CD4-positive, alpha-beta T cell treated with Interleukin-17A for 1 hour (primary cell): ENCODE measurements at places on chromosomes 12 and 14.

DNA sequence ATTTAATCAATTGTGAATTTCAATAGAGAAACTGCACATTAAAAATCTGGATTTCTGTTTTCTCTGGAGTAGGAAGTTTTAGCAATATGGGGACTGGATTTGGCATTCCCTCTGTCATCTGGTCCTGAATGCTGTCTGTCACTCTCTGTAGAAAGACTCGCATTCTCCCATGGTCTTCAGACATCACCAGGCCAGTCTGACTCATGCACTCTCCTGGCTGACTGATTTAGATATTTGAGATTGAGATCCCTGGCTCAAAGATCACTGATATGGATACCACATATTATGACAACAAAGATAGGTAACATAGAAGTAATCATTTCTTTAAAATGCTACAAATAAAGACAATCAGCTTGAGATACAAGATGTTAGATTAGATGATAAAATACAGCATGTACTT is 524.5 kb downstream of the GALC start:
- DNase-seq = no peak

DNA sequence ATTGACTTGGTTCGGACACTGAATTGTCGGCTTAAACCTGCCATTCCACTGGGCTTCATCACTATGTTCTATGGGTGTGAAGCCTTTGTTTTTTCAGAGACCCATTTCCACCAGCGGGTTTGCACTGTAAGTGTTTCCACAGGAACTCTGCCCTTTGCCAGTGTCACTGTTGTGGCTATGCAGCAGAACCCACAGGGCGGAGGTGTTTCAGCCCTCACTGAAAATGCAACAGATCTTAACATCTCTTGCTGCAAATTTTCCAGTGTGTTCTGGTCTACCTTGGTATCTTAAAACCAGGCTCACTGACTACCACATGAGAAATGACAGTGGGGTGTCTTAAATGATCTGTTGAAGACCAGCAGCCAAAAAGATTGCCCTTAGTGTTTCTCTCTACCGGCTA is 21.1 kb downstream of the PRKCH start:
- peak; percentile 90 for DNase-seq

DNA sequence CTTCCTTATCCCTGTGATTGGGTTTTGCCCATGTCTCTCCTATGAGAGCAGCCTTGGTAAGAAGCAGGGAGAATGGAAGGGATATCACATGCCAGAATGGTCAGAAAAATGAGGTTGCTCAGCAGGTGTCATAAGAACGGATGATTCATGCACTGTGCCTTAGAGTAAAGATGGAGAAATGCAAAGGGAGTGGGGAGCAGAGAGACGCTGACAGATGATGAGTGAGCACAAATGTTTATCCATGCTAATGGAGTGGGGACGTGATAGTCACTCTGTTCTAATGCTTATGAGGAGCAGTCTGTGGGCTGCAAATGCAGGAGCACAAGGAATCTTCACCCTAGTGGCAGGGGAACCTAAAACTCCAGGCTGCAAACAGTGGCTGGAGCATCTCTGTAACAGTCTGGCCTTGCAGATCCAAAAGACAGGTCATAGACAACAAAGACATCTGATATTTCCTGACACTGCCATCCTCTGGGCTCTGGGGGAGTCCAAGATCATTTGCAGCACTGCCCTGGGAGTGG is 243.2 kb downstream of the CACNA1C start:
- no peak for DNase-seq

DNA sequence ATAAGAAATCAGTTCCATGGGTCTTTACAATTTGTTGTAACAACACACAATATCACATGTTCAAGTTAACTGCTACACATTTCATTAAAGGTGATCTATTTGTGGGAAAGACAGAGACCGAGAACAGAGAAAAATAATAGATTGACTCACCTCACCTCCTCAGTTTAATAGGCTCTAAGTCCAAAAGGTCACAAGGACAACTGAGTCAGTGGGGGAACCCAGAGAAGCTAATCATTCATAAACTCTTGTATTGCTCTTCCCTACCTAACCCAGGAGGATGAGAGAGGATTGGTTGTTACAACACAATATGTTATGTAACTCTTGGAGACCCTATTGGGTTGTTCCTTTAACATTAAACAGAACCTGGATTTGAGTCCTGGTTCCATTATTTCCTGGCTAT is 72.2 kb upstream of the CRY1 start:
- no peak for DNase-seq

DNA sequence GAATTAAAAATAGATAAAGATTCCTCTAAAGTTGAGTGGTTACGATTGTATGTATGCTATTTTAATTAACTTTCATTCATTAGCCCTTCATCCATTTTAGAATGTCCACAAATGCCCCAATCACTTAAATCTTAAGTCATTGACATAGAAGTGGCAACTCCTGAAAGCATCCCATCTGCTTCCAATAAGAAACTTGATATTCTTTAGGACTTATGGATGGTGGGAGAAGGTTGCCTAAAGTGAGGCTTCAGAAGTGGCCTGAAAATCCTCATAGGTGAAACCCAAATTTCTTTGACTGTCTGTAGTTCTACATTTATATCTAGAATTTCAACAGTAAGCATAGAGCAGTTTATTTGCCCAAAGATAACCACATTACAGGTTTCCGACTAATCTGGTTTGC is 161.7 kb upstream of the HMGA2 start:
- DNase-seq = no peak

DNA sequence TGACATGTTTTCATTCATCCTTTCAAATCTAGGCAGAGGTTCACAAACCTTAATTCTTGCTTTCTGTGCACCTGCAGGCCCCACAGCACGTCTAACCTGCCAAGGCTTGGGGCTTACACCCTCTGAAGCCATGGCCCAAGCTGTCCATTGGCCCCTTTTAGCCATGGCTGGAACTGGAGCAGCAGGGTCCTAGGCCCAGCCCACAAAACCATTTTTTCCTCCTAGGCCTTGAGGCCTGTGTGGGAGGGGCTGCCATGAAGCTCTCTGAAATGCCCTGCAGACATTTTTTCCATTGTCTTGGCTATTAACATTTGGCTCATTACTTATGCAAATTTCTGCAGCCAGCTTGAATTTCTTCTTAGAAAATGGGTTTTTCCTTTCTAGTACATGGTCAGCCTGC is 547.5 kb downstream of the KCNH5 start:
- no peak for DNase-seq

GRCh38 chr12:110037315-110037714 is 11.0 kb downstream of the C12orf76 start:
- DNase-seq = no peak

GRCh38 chr12:1611803-1612572 is 17.0 kb upstream of the WNT5B start:
- DNase-seq = no peak

DNA sequence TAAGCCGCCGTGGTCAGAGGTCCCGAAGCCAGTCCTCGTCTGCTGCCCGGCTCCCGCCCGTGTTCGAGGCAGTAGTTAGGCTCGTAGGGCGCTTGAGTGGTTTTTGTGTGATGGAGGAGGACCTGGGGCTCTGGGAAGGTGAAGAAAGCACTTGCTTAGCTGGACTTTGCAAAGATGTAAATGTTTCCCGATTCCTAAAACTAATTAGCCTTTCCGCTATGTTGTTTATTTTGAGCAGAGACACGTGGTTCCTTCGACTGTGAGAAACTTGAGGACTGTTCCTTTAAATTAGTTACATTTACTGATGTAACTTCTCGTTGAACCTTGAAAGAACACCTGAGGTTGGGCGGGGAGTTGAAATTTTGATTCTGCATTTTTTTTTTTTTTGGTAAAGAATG is 33.9 kb downstream of the MIA2 start:
- DNase-seq = peak; percentile 54

GRCh38 chr12:3871356-3871755 is 1.8 kb downstream of the PARP11 start:
- DNase-seq = peak; percentile 44

DNA sequence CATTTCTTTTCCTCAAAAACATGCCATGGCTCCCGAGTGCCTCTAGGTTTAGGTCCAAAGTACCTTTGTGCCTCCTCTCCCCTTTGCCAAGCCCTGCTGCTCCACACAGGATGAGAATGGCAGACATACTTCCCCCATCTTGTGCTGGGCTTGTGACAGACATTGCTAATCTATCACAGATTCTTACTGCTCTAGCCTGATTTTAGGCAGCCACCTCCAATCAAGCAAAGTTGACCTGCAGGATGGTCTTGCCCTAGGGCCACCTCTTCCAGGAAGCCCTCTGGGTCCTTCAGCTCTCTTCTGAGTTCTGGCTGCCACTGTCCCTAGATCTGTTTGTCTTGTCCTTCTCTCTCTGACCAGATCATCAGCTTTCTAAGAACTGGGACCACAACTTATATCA is 20.5 kb downstream of the FOXN4 start:
- DNase-seq = no peak

GRCh38 chr12:22692964-22693555 is 68.1 kb downstream of the ETNK1 start:
- DNase-seq = no peak

GRCh38 chr12:66803930-66804329 is 125.1 kb upstream of the GRIP1 start:
- DNase-seq = no peak

DNA sequence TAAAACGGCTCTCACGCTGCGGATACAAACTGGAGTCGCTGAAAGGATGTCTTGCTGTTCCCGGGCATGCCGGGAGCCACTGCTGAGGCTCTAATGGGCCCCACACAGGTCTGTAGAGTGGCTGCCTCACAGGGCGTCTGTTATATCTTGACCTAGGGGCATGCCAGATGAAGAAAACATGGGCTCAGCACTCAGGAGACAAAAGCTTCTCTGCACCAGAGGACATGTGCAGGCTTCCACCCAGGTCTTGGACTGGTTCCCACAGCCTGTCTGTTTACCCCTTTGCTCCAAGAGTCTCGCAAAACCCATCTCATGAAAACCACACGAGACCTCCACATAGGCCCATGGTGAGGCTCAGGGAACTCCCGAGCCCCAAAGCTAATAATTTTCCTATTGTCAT is 134.2 kb downstream of the RPS29 start:
- DNase-seq = no peak

GRCh38 chr14:77208291-77208978 is 26.8 kb downstream of the TMEM63C start:
- DNase-seq = peak; percentile 25

DNA sequence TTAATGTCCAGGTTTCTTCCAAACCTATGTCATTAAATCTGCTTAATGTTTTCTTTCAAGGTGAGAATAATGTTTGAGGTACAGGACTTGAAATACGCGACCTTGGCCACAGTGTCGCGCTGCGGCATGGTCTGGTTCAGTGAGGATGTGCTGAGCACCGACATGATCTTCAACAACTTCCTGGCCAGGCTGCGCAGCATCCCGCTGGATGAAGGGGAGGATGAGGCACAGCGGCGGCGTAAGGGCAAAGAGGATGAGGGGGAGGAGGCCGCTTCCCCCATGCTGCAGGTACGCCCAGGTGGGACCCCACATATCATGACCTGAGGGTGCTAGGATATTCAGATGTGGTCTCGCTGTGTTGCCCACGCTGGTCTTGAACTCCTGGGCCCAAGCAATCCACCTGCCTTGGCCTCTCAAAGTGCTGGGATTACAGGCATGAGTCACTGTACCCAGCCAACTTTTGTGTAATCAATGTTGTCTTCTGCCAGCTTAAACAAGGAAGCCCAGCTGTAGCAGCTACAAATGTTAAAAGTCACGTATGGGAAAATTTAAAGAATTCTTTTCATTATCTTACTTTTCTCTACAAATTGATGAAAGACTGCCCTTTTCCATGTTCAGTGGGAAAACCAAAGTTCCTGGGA is 50.8 kb downstream of the DYNC1H1 start:
- DNase-seq = no peak

GRCh38 chr14:77203611-77204458 is 22.2 kb downstream of the TMEM63C start:
- no peak for DNase-seq

GRCh38 chr12:32868885-32869284 is 27.7 kb downstream of the PKP2 start:
- DNase-seq = no peak

- no peak for DNase-seq
These were observed 69.4 kb upstream of the ACTN1 start for GRCh38 chr14:69048456-69048855.

DNA sequence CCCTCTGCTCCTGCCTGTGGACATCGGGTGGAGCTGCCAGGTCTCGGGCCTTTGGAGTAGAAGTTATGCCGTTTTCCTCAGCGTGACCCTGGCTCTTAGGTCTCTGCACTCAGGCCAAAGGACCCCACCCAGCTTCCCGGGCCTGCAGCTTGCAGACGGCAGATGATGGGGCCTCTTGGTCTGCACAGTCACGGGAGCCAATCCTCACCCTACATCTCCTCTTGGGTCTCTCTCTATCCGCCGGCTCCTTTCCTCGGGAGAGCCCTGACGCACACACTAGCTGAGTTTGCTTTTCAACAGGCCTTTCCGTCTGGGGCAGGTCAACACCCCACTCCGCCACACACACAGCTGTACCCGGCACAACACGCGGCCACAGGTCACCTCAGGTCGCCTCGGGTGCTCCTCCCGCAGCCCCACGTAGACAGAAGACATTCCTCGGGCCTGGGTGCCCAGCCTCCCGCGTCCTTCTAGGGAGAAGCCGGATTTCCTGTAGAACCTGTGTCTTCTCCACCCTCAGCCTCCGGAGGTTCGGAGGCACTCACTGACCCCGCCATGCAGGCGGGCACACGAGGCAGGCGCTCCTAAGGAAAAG is 9.9 kb downstream of the GALNT9 start:
- DNase-seq = no peak

DNA sequence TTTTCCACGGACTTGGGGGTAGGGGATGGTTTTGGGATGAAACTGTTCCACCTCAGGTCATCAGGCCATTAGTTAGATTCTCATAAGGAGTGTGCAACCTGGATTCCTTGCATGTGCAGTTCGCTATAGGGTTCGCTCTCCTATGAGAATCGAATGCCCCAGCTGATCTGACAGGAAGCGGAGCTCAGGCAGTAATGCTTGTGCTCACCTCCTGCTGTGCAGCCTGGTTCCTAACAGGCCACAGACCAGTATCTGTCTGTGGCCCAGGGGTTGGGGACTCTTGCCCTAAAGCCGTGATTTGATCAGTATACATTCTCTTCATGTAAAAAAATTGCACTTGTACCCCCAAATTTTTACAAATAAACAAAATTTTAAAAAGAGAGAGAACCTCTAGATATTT is 219.4 kb upstream of the CPNE8 start:
- DNase-seq = no peak

- DNase-seq = no peak
These were observed 233.5 kb downstream of the SLC2A13 start for GRCh38 chr12:39872425-39872824.

GRCh38 chr14:76769636-76770292 is 8.5 kb downstream of the VASH1 start:
- DNase-seq = no peak

- DNase-seq = no peak
These were observed 23.9 kb downstream of the SCAF11 start for GRCh38 chr12:45966486-45966885.

- no peak for DNase-seq
These were observed 37.3 kb upstream of the RAP1B start for GRCh38 chr12:68573406-68573805.
